T-helper 1 cell treated with Interleukin-12 subunit alpha and Interleukin-12 subunit beta and Interleukin-4 antibody, amounts not matched to agents 30 ng/mL and 1 ng/mL, for 36 hours (primary cell): ENCODE measurements at places on chromosomes 1 and 21. TPM values are rescaled to one million over a fixed set of nuclear protein-coding genes. Genes with fewer than 3 reads are reported as not detected.

The CCDC27 gene
- total RNA-seq: not detected in 2 replicates

The PERM1 gene
- total RNA-seq: not detected in 2 replicates

The SPATA21 gene
- total RNA-seq: 0.12 TPM in 1 of 2 replicates, not detected in the other

The LYSMD1 gene
- total RNA-seq: 2.9 and 3.3 TPM in 2 replicates

The LORICRIN gene
- not detected in 2 replicates for total RNA-seq

The CDC20 gene
- 95.9 and 103 TPM in 2 replicates for total RNA-seq

The BECN2 gene
- total RNA-seq: not detected in 2 replicates
